ENCODE measurements at places on chromosomes 2 and 18. TPM values are rescaled to one million over a fixed set of nuclear protein-coding genes. Genes with fewer than 3 reads are reported as not detected.

DNA sequence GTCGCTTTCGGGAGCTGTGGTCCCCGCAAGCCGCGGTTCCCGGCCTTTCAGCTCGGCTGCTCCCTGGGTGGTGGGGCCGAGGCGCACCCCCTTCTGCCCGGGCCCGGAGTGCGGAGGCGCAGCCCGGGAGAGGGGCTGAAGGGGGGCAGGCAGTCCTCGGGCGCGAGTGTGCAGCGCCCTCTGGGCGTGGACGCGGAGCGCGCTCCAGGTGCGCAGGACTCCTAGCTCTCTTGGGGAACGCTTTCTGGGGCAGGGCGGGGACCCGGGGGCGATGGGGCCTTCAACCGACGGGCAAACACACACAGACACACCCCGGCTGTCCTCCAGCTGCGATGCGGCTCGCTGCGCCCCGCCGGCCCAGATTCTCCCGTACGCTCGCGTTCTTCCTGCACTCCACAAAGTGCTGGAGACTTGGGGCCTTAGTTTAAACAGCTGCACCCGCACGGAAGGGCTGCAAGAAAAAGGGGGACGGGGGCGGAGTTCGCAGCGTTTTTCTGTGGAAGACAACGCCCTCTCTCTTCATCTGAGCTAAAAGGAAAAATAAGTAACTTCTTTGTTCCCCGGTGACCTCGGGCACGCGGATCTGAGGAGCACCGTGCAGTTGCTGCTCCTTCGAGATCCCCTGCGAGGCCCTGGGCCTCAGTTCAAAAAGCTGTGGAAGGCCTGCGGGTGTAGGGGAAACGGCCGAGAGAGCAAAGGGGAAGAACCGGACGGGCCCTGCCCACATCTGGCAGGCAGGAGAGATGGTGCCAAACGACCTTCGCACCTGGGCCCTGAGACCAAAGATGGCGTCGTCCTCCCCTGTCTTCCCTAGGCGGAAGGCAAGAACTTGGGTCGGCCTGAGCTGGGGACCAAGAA is 593 bp upstream of the SDC1 start:
- DNase-seq: peak; percentile 64

- DNase-seq: no peak
Measured at GRCh38 chr18:55477860-55478581, 110.0 kb downstream of the TCF4 start.

GRCh38 chr2:58047373-58047935 is 848 bp downstream of the VRK2 start:
- peak; percentile 12 for DNase-seq

GRCh38 chr2:133705287-133705686 is 137.0 kb upstream of the NCKAP5 start:
- no peak for DNase-seq

DNA sequence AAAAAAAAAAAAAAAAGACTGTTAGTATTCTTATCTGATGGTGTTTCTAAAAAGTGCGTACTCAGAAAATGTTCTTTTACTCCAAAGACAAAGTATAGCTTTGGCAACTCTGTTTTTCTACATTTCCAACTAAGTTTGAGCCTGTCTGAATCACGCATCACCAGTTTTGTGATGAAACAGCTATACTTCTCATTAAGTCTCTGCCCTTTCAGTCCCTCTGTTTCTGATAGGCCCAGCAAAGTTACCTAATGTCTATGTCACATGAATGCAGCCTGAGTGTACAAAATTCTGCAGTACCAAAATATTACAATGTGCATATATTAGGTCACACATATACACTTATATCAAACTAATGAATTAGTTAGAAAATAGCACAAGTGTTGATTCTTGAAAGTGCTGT is 22.4 kb downstream of the TWSG1 start:
- DNase-seq: no peak

DNA sequence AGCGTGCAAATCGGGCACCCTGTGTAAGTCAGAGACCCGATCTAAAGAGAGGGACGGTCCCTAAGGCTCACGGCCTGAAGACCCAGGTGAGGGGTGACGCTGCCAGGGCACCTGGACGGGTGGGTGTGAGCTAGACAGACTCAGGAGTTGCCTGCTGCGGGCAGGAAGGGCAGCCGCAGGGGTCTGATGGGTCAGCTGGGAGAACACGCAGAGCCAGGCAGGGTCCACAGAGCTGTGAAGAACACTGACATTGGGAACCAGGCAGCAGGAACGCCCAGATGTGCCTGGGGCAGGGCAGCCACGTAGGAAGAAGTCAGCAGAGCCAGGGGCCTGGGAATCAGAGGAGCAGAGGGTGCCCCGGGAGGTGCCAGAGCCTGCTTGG is 25.9 kb downstream of the HDAC4 start:
- no peak for DNase-seq

DNA sequence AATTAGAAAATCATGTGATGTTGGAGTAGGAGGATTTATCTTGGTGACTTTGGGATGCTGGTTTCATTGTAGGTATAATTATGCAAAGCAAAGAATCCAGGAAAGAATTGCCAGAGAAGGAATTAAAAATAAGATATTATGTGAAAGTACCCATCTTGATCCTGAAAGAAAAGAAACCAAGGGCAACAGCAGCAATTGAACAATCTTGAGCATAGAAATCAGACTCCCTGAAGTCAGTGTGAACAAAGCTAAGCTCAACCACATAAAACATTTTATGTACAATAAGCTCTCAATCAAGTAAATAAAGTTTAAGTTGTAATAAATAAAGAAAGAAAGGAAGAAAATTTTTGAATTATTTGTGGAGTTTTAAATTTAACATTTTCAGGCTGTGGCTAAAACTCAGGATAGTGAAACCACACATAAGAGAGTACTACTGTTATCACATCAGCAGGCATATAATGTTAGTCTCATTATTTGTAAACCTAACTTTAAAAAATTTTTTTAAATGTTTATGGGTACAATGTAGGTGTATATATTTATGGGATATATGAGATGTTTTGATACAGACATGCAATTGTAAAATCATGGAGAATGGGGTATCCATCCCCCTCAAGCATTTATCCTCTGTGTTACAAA is 32.8 kb upstream of the GPR55 start:
- no peak for DNase-seq

The ABCB6 gene
- 32.4 TPM for polyA plus RNA-seq

The RAD51AP2 gene
- polyA plus RNA-seq: 0.14 TPM

The DUSP19 gene
- 4.9 TPM for polyA plus RNA-seq

The MFSD2B gene
- 3.3 TPM for polyA plus RNA-seq

The CCDC68 gene
- 8.7 TPM for polyA plus RNA-seq
